ENCODE measurements at places on chromosomes 7 and 10.

- DNase-seq = no peak
Observed at GRCh38 chr10:94412449-94412848, 10.1 kb downstream of the TBC1D12 start.

- no peak for DNase-seq
Observed at GRCh38 chr10:125121003-125121402, 39.4 kb downstream of the CTBP2 start.

DNA sequence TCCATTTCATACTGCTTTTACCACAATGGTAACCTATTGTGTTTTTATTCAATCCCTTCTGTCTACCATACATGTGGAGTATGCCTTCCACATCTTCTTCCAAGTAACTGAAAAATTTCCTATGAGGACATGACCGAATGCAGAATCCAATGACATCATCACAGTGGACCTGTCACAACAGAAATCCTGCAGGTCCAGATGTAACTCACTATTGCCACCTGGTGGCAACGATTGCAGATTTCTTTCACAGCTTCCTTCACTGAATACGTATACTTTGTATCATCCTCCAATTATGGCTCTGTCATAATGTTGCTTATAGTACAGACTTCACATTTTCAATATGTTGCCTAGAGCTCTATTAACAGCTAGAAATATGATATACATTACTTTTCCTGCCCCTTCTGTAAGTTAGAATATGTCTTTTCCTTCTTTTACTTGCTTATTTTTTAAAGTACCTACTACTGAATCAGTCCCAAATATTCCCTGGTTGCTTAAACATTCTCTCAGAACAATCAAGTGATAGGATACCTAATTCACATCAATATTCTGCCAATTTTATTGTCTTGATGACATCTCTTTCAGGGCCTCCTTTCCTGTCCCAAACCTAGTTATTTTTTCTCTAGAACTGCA, 45.4 kb downstream of the SLC13A1 start:
- peak; percentile 76 for DNase-seq

DNA sequence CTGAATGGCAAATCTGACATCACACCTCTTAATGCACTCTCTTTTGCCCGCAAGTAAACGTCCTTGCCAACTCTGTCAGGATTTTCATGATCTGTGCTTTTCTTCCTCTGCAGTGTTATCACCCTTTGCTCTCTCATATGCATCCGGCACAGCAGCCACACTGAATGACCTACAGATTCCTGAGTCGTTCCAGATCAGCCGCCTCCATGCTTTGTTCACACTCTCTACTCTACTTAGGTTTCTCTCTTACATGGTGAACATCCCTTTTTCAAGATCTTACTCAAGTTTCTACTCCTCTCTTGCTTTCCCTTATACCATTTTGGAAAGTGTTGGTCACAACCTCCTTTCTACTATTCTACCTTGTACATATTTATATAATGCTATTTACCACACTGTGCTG, 127.7 kb upstream of the AOAH start:
- DNase-seq = peak; percentile 19

All from hematopoietic multipotent progenitor cell treated with erythropoietin and hydrocortisone succinate and interleukin-3 and kit ligand, for 4 days (in vitro differentiated cells).